ENCODE measurements at places on chromosomes 13 and 19. TPM values are rescaled to one million over a fixed set of nuclear protein-coding genes. Genes with fewer than 3 reads are reported as not detected.

Gene FGF9
- not detected for total RNA-seq

Gene MYPOP
- total RNA-seq: 1.6 TPM

Gene ZNF177
- 1.5 TPM for total RNA-seq

Gene SYNE4
- total RNA-seq: not detected

Gene SULT2A1
- total RNA-seq: not detected

Gene ZSCAN1
- not detected for total RNA-seq

Gene EHD2
- 230 TPM for total RNA-seq

Gene PLPPR3
- 2.4 TPM for total RNA-seq

Gene NCR1
- not detected for total RNA-seq

Gene PLIN5
- total RNA-seq: not detected

Gene SHFL
- total RNA-seq: 36.8 TPM

Gene UPK1A
- total RNA-seq: not detected
